Bronchial epithelial cell (primary cell): ENCODE measurements at places on chromosomes 11 and 22. TPM values are rescaled to one million over a fixed set of nuclear protein-coding genes. Genes with fewer than 3 reads are reported as not detected.
A peak's percentile ranks its signal among the peaks of the same experiment; 100 is the strongest.

TUBA8 gene
- 0.13 and 0.26 TPM in 2 replicates for total RNA-seq

APOC3 gene
- total RNA-seq: not detected in 2 replicates

GRCh38 chr22:19103880-19104821 lies 18.1 kb downstream of the DGCR2 start:
- peak; percentile 29 for DNase-seq

GRCh38 chr11:128189823-128190222 lies 397.5 kb downstream of the ETS1 start:
- no peak for DNase-seq

DNA sequence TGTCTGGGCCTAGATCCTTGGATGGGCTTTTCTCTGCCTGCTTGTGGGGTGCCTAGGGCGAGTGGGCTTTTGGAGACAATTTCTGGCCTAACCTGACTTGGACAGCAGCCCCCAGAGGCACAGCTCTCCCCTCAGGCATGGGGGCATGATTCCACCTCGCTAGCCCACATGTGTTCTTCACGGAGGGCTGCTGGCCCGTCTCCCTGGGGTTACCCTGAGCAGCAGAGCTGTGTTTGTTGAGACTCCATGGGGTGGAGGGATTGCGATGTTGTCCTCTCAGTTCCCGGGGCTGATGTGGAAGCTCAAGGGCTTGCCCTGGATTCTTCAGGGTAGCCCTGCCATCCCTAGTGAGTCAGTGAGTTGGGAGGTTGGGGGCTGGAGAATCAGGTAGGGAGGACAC lies 2.4 kb upstream of the LRRC75B start:
- no peak for DNase-seq

- DNase-seq: no peak
Observed at GRCh38 chr11:117808784-117809183, 11.8 kb upstream of the DSCAML1 start.

- DNase-seq: peak; percentile 65
Observed at GRCh38 chr22:40346185-40347118, at the start of gene ADSL. Gene ADSL, plus strand, starts transcription at chr22:40346500. Its CDS starts 59 bp downstream, at chr22:40346559.

DNA sequence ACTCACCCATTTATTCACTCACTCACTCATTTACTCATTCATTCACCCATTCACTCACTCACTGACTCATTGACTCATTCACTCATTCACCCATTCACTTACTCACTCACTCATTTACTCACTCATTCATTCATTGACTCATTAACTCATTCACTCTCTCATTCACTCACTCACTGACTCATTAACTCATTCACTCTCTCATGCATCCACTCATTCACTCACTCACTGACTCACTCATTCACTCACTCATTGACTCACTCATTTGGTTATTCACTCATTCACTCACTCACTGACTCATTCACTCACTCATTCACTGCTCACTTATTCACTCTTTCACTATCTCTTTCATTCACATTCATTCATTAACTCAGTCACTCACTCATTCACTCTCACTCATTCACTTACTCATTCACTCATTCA lies 2.5 kb upstream of the MUC5AC start:
- peak; percentile 24 for DNase-seq
